Activated gamma-delta T cell treated with anti-CD3 and anti-CD28 coated beads, Interleukin-2, amount 50 U/mL, for 16 hours (primary cell): ENCODE measurements at places on chromosomes 7 and 10.

GRCh38 chr10:50310560-50311174, 59.4 kb upstream of the ASAH2 start:
- no peak for DNase-seq

DNA sequence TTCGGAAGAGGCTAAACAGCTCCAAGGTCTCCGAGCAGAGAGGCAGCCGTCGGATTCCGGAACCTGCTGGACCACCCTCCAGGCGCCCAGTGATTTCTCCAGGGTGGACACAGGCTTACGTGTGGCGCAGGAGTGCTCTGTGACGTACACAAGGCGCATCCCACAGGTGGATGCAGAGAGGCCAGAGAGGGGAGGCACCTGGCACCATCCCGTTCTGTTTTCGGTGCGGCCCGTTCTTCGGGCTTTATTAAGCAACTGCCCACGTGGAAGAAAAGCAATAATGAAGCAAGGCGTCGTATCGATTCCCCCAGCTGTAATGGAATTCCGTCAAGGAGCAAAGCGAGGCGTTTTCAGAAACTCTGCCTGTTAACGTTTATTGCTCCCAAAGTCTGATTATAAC, 163.6 kb downstream of the PTPRN2 start:
- DNase-seq, result no peak

DNA sequence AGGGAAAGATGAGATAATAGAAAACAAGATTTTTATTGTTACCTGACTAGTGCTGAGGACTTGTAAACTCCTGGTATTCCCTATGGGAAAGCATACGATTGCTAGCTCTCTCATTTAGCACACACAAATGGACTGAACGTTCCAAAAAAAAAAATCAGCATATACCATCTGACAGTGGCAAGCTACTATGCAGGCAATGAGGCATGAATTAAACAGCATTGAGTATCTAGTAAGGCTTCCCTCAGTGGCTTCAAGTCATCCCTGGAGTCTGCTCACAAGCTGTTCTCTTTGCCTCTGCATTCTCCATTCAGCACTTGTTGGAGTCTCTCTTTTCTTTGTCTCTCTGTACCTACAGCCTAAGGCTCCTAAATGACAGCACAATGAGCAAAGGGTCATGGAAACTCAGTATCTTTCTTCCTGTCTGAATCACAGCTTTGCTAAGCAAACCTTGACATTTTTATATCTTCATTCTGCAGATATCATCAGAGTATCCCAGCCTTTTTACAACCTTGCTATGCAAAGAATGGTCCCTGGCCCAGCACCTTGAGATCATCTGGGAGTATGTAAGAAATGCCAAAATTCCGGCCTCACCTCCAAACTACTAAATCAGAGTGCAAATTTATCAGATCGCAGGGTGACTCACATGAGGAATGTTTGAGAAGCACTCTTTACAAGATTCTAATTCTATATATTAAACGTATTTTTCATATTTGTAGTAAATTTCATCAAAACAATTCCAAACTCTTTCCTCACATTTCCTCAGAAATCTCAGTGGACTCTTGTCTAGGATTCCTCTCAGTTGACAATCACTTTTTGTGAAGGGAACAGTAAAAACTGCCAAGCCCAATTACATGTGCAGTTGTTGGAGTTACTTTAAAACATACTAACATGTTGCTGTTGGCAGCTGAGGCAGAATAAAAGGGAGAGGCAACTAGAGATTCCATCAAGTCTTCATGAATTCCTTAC, 10.8 kb upstream of the LIPA start:
- no peak for DNase-seq

- no peak for DNase-seq
These were observed 51.9 kb upstream of the CAPZA2 start for GRCh38 chr7:116810267-116811116.

GRCh38 chr7:116733924-116734580, 62.1 kb downstream of the MET start:
- DNase-seq, result no peak

GRCh38 chr10:88565072-88565471, 18.0 kb downstream of the RNLS start:
- DNase-seq, result no peak

GRCh38 chr10:114068054-114068707, 24.5 kb downstream of the ADRB1 start:
- no peak for DNase-seq

DNA sequence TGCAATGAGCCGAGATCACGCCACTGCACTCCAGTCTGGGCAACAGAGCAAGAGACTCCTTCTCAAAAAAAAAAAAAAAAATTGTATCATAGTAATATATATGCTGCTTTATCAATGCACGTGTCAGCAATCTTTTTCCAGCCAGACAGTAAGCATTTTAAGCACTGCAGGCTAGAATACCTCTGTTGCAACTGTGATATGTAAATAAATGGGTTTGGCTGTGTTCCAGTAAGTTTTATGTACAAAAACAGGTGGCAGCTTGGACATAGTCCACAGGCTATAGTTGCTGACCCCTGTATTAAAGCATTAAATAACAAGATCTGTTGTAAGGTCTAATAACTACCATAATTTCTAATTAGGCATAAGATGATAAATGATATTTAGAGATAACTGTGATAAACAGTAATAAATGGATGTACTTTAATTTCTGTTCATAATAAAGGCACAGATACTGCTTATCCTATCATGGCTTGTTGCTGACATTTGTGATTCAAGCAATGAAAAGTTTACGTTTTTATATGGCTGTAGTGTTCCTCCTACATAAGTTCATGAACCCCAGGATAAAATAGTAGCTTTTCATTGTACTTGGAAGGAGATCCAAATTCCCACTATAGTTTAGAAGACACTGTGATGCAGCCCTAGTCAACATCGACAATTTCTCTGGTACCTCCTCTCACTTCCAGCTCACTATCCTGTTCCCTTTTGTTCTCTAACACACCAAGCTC, 161.4 kb downstream of the ELMO1 start:
- DNase-seq, result no peak

GRCh38 chr10:89302625-89303024, 779 bp downstream of the IFIT2 start:
- no peak for DNase-seq

DNA sequence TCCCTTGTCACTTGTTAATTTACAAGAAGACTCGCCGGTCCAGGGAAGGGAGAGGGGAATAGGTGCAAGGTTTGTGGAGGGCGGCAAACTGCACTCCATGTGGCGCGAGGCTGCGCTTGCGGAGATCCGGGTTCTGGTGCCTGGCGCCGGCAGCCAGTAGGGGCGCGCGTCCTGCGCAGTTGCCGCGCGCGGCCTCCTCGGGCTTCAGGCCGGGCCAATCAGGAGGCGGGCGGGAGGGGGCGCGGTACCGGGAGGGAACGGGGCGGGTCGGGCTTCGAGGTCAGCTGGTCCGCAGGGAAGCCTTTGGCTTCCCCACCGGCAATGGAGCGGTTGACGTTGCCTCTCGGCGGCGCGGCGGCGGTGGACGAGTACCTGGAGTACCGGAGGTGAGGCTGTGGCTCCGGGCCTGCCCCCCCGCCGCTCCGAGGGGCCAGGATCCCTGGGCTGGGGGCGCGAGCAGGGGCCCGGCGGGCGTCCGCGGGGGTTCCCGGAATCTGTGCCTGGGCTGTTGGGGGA, at the start of gene FAM221A:
Gene FAM221A (plus strand): TSS at position 302 of the 516 bp plus-strand sequence. CDS start 20 bp downstream, at position 322.
- DNase-seq, result peak; percentile 72

GRCh38 chr10:43689618-43689954, 40.9 kb upstream of the ZNF32 start:
- DNase-seq, result no peak

DNA sequence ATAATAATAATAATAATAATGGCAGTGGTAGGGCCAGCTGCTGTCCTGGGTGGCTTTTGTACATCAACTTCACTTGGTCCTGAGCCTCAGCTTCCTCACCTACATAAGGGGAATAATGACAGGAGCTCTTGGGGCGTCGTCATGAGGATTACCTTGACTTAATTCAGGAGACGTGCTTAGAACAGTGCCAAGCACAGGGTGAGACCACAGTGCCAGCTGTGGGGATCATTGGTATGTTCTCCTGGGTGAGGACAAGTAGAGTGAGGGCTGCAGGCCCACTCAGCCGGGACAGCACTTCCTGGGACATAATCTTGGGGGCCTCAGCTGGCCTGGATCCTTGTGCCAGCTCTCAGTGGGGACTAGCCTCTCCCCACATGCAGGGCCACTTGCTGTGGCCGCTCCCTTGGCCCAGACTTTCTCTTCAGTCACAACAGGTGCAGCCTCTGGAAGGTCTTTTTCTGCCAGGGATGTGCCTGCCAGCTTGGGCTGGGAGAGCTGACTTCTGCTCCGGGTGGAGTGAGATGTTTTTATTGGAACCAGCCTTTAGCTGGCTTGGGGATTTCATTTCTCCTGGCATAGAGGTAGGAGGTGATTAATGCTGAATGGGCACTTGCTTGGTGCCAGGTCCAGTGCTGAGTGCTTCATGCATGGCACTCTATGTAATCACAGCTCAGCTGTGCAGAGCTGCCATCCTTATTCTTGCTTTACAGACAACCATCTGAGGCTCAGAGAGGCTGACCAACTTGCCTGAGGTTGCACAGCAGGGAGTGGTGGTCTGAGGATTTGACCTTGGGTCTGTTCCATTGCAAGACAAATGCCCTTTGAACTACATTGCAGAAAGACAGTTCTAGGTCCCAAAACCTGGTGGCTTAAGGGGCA, 45.3 kb downstream of the TSPAN15 start:
- DNase-seq, result no peak

DNA sequence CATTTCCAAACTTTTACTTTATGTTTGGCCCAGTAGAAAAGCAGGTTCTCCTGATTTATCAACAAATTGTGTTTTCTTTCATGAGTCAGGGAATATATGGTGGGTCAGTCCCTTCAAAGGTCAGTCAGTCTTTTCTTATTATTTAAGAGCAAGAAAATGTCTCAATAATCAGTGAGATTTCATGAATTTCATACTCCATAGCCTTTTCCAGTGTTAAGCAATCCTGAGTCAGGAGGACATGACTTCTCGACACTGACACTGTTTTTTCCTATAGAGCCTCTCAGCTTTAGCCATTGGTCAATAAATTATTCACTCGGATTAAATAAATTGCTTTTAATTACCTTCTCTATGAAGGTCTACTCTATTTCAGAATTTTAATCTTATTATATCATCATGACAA, 334.5 kb downstream of the SORCS1 start:
- no peak for DNase-seq

DNA sequence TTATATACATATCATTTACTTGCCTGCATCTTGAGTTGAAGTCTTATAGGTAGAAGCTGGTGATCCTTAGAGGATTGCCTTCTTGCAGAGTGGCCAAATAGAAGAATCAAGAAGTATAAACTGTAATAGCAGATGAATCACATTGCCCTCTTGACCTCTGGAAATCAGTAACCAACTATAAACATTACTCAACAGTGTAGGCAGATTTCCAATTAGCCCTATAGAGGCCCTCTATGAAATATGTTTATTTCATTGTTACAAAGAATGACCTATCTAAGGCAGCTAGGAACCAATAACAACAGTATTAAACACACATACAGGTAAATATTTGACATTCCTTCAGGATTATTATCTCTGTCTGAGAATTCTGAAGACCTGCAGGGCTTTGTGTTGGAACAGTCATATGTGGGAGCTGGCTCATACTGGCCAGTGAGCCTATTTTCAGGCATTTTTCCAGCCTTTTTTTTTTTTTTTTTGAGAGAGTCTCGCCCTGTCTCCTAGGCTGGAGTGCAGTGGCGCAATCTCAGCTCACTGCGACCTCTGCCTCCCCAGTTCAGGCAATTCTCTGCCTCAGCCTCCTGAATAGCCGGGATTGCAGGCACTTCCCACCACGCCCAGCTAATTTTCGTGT, 7.2 kb upstream of the SRI start:
- DNase-seq, result no peak

DNA sequence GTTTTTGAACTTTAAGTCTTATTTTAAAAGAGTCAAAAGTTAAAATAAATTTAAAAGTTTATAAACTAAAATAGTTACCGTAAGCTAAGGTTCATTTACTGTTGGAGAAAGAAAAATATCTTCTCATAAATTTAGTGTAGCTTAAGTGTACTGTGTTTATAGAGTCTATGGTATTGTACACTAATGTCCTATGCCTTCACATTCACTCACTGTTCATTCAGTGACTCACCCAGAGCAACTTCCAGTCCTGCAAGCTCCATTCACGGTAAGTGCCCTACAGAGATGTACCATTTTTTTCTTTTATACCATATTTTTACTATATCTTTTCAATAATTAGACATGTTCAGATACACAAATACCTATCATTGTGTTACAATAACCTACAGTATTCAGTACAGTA, 97.6 kb downstream of the PTN start:
- no peak for DNase-seq

DNA sequence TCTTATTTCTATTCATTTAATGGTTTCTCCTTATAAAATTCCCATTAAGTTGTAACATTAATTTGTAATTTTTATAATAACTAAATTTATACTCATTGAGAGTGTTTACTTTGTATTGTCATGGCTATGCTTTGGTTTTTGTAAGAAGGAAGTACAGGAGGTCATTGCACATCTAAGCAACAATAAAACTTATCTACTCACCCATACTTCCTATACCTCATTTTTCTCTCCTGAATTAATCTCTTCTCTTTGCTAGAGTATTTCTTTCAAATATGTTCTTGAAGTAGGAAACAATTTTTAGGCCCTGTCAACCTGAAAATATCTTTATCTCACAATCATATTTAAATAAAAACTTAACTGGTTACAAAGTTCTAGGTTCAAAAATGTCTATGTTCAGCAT, 95.4 kb upstream of the WDR11 start:
- no peak for DNase-seq

DNA sequence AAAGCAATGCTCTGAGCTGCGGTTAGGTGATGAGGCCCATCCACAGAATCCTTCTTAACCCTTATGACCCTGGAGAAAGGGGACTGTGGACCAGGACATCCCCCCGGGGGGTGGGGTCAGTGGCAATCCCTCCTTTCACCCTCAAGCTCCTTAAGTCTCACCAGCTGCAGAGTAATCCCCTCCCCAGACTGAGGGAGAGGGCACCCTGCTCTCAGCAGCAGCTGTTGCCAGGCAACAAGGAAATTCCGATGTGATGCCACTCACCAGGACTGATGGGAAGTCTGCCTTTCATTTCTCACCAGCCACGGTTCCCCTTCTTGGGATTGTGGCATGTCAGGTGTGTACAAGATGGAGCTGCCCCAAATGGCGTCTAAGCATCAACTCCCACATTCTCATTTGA, 129.6 kb downstream of the DOCK1 start:
- DNase-seq, result no peak

- no peak for DNase-seq
These were observed 88.7 kb downstream of the COBL start for GRCh38 chr7:51227861-51228260.

DNA sequence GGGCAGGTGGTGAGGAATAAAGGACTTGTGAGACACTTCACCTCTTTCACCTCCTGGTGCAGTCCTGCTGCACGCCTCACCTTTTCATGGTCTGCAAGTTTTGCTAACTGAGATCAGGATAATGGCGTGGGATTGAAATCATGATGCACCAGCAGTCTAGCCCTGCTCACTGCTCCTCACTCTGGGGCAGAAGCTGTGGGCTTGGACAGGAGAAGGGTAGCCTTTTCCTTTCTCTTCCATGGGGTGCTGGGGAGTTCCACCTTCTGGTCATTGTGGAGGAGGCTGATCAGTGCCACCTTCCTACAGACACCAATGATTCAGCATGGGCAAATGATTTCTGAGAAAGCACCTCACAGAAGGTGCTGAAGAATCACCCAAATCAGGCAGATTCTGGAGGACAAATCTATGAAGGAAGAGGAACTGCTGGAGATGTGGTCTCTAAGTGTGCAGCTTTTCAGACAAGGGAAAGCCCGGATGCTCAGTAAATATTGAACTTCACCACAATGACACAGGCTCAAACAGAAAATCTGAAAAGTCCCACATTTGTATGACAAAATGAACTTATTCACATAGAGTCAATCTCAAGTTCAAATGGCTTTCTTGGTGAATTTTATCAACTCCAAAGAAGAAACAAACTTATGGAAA, 19.7 kb downstream of the MBL2 start:
- no peak for DNase-seq
